ENCODE measurements at places on chromosomes 12 and 14.

GRCh38 chr12:89424389-89424788 lies 72.1 kb upstream of the DUSP6 start:
- DNase-seq = no peak

DNA sequence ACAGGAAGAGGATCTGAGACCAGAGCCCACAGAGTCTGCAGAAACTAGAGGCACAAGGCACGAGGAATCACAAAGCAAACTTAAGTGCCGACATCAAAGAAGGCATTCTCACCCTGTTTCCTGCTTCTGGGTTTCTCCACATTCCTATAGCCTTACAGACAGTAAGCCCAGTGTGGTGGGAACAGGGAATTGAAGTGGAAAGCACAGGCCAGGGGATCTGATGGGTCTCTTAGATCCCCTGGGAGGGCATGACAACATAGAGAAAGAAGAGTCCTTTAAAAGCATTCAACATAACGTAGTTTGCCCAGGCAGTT lies 75.6 kb upstream of the FRMD6 start:
- DNase-seq = no peak

DNA sequence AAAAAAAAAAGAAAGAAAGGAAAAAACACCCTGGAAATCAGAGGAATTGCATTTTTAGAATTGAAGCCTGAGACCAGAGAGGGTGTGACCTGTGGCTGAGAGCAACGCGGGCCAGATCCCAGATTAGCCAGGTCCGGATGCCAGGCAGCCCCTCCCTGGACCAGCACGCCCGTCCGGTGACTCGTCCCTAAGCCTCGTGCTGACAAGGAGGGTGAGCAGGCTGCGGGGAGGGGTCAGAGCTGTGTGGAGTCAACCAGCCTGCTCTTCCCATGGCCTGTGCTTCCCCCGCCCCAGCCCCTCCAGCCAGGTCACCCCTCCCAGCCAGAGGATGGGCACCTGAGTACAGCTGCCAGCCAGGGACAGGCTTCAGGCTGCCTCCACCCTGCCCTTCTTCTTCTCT lies 4.2 kb upstream of the KLC1 start:
- DNase-seq = no peak

DNA sequence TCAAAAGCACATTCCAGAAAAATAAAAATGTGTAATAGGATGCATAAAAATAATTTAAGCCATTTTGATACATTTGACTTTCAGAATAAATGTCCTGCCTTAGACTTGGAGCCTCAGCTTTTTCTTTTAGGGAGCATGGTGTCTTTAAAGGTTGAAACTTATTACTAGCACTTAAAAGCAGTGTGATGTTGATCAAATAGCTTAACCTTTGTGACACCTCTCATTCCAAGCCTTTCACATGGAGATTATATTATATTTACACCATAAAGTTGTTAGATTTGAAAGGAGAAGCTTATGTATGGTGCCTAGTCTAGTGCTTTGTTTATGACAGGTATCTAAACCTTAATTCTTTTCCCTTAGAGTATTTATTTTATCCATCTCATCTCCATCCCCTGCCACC lies 61.9 kb downstream of the KTN1 start:
- no peak for DNase-seq

- DNase-seq = peak; percentile 10
Observed at GRCh38 chr12:12008232-12008850, 62.4 kb upstream of the BCL2L14 start.

DNA sequence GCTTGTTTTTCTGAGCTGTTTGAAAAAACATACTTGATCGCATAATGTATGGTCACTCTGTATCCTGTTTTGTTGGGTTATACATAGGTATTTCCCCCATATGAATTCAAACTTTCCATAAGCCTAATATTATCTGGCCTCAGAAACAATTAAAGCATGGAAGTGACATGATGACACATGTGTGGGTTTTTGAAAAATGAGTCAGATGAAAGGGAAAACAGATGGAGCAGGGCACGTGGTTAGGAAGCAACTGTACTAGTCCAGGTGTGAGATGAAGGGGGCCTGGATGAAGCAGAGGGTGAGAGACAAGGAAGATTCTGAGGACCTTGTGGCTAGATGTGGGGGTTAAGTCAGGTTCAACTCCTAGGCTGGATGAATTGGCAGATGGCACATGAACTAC lies 92.7 kb upstream of the DNM1L start:
- peak; percentile 48 for DNase-seq

All from Kasumi-1 (cell line).